Hematopoietic multipotent progenitor cell treated with erythropoietin and hydrocortisone succinate and interleukin-3 and kit ligand, for 8 days (in vitro differentiated cells): ENCODE measurements at places on chromosomes 2 and 18.

- peak; percentile 77 for DNase-seq
Observed at GRCh38 chr18:24397131-24397693, 412 bp downstream of the OSBPL1A start.

DNA sequence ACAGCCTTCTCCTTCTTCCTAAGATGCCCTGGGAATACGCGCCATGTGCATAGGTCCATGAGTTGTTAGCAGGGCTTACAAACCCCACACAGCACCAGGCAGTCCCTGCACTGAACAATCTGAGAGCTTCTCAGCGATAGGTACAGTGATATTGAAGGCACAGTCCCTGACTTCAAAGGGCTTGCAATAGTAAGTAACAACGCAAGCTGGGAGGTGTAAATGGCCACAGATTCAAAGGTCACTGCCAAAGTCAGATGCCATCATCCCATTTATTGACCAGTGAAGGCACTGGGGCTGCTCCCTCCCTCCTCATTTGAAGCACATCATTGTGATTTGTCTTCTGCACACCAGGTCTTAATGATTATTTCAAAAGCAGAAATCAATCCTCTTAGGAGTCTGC lies 541 bp upstream of the SCYGR3 start:
- no peak for DNase-seq

- no peak for DNase-seq
Observed at GRCh38 chr18:42929181-42929580, 186.3 kb downstream of the RIT2 start.

GRCh38 chr2:170019060-170019805 lies 158.7 kb upstream of the MYO3B start:
- no peak for DNase-seq

- no peak for DNase-seq
Observed at GRCh38 chr2:95757988-95758387, 166.2 kb downstream of the TRIM43 start.

DNA sequence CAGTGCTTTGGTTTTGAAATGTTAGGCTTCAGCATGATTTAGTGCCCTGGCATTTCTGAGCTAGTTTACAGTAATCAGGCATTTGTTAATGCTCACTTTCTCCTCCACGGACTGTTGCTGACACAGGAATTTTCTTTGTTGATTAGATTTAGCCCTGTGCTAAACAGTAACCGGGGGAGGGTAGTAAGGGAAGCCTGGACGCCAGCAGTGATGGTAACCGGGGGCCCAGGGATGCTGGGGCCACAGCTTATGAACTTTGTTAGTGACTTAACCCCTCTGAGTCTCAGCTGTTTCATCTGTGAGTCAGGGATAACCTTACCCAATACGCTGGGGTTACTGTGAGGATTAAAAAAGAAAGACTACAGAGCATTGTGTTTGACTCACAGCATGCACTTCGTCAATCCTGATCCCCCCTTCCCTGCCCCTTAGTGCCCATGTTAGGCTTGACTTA lies 33.5 kb downstream of the KLHL29 start:
- no peak for DNase-seq

DNA sequence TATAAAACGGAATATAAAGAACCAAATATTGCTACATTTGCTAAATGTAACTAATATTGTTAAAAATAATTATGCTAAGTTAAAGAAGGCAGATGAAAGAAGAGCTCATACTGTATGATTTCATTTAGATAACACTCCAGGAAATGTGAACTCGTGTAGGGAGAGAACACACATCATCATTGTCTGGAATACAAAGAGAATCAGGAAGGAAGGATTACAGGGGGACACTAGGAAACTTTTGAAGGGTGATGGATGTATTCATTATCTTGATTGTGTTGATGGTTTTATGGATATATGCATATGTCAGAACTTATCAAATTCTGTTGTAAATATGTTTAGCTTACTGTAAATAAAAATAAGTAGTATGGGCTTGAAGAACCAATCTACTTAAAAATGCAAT lies 104.1 kb upstream of the TRIB2 start:
- DNase-seq: no peak

DNA sequence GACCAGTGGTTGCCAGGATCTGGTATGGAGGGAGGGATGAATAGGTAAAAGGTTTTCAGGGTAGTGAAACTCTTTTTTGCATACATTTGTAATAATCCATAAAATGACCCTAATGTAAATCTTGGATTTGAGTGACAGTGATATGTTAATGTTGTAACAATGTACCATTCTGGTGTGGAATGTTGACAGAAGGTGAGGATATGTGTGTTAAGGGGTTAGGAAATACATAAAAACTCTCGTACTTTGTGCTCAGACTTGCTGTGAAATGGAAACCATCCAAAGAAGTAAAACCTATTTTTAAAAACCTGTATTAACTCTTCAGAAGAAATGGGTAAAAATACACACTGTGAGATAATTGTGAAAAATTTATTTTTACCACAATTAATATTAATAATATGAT lies 66.2 kb downstream of the SYT4 start:
- DNase-seq: no peak

DNA sequence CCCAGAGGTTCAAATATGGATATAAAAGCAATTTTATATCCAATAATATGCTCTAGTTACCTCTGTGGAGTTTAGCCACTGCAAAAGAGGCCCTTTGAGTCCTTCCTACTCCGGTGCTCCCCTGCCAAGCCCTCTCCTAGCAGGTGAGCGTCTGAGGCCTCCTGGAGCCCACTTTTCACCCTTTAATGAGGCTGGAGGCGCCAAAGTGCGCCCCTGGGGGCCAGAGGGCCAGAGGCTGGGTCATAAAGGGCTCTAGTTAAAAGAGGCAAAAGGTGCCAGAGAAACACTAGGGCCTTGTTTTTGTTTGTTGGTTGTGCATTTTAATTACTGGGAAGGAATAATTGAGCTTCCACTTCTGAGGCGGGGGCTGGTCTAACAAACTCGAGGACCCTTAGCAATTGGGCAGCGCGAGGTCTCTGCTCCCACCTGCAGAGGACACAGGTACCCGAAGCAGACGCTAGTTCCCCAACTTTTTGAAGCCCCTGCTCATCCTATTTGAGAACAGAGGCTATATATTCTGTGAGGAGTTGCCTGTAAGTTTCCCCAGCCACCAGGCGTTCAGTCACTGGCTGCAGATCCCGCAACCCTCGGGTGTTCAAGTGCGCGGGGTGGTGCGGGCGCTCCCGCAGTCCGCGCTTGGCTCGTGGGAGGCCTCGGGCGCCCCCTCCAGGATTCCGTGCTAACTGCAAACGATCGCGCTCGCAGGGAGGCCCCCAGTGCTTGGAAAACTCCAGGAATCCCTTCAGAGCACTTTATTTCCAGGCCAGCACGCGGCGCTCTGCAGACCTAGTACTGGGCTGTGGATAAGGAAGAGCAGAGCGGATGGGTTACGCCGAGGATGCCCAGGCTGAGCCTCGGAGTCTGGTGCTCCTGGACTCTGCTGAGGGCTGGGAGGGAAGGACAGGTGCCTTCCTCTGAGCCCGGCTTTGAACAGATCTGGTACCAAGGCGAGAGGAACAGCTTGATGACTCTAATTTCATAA lies 14.1 kb downstream of the MSGN1 start:
- peak; percentile 51 for DNase-seq

DNA sequence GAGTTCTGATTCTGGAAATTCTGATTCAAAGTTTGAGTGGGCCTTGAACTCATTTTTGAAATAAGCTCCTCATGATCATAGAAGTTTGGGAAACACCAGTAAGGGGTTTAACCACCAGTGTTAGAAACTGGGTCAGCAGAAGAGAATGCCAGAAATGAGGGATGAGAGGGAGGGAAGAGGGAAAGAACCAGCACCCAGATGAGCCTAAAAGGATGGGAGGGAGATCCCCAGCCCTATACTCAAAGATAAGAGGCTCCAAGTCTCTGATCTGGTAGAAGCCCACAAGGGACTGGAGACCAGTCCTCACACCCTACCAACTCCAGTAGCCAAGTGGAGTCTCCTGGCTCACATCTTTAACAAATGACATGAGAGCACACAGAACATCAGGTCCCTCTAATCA lies 305.0 kb upstream of the NRP2 start:
- no peak for DNase-seq

DNA sequence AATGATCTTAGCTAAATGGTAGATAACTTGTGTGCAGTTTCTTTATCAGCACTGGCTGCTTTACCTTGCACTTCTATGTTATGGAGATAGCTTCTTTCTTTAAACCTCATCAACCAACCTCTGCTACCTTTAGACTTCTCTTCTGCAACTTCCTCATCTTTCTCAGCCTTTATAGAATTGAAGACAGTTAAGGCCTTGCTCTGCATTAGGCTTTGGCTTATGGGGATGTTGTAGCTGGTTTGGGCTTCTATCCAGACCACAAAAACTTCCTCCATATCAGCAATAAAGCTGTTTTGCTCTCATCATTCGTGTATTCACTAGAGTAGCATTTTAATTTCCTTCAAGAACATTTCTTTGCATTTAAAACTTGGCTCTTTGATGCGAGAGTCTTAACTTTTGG lies 123.7 kb downstream of the PIK3C3 start:
- peak; percentile 10 for DNase-seq

GRCh38 chr18:8121942-8122480 lies 487.2 kb upstream of the RAB12 start:
- no peak for DNase-seq

DNA sequence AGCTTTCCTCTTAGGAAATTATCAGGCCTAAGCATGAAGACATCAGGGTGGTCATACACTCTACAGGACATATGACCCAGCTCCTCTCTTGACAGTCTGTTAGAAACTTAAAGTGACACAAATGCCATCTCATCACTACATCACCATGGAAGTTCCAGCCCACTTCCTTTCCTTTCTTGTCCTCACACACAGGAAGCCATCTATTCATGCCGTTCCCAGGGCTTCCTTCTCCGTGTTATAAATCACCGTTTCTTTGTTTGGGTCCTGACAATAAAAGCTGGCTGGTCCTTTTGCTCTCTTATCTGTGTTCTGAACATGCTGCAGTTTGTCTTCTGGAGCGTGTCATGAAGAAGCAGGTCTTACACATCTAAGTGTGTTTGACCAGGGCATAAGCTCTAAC lies 692.1 kb upstream of the CELF4 start:
- no peak for DNase-seq

GRCh38 chr18:50097702-50098101 lies 97.2 kb downstream of the MYO5B start:
- DNase-seq: no peak

DNA sequence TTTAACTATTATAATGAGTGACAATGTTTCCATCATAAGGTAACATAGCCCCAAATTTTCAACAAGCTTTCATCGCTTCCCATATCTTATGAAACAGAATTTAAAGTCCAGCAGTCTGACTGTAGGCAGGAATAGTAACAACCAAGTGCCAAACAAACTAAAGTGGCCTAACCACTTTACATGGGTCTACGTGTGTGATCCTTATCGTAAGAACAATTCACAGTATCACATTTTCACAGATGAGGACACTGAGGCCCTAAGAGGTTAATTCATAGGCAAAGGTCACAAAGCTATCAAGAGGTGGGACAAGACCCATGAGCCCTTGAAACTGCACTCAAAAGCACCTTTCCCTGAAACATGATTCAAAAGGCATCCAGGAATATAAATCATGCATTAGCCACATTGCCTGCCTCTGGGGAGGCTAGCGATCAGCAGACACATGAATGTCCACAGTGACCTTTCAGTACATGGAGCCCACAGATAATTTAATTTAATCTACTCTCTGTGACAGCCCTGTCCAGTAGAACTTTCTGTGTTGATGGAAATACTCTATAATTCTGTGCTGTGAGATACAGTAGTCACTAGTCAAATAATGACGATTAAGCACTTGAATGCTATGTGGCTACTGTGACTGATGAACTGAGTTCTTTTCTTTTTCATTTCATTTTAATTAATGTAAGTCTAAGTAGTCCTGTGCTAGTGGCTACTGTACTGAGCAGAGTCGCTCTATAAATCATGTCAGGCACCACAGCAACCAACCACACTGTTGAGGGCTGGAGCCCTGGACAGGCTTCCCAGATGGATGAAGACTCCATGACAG lies 30.3 kb downstream of the KIDINS220 start:
- no peak for DNase-seq

- no peak for DNase-seq
Observed at GRCh38 chr2:6211236-6211635, 519.1 kb downstream of the SOX11 start.

DNA sequence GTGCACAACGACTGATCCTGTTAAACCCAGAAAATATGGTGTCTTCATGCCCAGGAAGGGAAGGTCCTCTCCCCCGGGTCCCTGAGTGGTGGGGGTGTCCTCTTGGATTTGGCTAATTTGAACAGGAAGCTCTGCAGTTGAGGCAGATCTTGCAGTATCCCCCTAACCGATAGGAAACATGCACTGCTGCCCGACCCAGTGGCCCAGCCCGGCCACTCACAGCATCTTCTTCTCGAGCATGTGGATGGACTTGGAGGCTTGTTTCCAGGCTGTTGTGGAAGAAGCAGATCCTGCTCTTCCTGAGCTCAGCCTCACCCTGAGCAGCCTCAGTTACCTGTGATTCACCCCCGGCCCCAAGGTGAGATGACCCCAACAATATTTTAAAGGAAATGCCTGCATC lies 46.4 kb upstream of the ASB1 start:
- DNase-seq: no peak

- DNase-seq: no peak
Observed at GRCh38 chr2:174172802-174173355, 75.5 kb downstream of the OLA1 start.

GRCh38 chr2:217206016-217206725 lies 346.3 kb upstream of the TNP1 start:
- DNase-seq: no peak

DNA sequence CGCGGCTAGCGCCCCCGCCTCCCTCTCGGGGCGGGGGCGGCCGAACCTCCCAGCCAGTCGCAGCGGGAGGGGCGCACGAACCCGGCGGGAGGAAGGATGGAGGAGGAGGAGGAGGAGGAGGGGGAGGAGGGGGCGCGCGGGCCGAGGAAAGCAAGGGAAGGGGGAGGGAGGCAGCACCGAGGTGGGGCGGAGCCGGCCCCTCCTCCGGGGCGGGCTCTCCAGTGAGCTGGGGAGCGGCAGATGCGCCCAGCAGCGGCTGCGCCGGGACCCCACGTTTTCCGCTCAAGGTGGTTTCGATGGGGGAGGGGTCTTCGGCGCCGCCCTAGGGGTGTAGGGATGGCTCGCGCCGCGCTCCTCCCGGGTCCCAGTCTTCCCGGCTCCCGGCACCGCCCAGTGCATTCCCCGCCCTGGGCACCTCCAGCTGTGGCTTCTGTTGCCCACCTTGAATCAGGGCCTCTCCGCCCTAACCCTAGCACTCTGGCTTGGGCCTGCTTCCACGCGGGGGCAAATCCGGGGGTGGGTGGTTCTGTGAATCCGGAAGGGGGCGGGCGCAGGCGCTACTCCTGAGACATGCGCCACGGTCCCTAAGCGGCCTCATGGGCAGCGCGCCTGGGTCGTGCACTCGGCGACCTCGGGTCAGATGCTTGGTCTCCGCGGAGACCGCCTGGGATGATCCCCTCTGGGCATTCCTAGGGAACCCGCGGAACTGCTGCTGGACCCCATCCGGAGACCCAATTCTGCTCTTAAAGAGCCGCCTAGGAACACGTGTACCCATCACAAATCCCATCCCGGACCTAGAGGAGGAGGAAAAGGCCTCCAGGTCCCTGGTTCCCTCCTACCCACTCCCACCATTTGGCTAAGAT lies at the start of gene FBXO41:
TSS of gene FBXO41 (minus strand) at position 183 of the 863 bp plus-strand sequence. CDS start 14,848 bp downstream, outside the sequence.
- no peak for DNase-seq

GRCh38 chr2:200356857-200357384 lies 50.4 kb downstream of the SPATS2L start:
- DNase-seq: no peak

GRCh38 chr2:224946895-224947294 lies 95.4 kb downstream of the DOCK10 start:
- peak; percentile 10 for DNase-seq
